ENCODE measurements at places on chromosomes 16 and 17.

DNA sequence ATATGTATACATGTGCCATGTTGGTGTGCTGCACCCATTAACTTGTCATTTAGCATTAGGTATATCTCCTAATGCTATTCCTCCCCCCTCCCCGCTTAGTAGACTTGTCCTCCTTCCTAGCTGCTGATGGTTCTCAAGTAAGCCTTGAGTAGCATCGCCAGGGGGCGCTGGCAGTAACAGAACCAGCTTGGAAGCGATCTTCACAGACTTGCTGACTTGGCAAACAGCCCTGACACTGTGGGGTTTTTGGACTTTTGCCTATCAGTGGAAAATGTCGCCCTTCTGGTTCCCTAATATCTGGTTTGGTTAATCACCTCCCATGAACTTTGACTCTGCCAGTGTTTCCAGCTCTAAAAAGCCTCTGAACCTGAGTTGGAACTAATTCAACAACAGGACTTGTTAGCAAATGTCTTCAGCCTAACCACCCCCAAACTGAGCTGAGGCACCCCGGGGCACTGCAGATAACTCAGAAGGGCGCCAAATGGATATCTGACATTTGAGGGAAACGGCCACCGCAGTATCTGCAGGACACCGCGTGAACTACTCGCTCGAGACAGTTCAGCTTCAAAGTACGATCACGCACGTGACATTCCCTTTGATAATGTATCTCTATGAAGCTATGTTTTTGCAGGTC lies 15.4 kb upstream of the SPATA32 start:
- peak; percentile 97 for DNase-seq

DNA sequence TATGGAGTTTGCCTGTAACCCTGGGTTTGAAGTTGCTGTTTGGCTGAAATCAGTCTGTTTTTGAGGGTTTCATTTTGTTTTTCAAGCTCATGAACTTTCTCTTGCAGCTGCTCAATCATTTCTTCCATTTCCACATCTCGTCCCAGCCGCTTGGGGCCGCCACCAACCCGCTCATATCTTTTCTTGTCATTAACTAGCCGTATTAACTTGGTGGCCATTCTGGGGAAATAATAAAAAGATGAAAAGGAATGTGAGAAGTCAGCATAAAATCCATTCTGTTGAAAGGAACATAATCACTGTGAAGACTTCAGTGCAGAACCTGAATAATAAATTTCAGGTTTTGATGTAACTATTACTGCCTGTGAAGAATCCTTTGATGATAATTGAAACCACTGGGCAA lies 11.5 kb downstream of the RPGRIP1L start:
- no peak for DNase-seq

- DNase-seq: no peak
Observed at GRCh38 chr17:43011728-43012472, 5.3 kb downstream of the IFI35 start.

GRCh38 chr17:77544347-77545110 lies 403.8 kb downstream of the SEC14L1 start:
- no peak for DNase-seq

DNA sequence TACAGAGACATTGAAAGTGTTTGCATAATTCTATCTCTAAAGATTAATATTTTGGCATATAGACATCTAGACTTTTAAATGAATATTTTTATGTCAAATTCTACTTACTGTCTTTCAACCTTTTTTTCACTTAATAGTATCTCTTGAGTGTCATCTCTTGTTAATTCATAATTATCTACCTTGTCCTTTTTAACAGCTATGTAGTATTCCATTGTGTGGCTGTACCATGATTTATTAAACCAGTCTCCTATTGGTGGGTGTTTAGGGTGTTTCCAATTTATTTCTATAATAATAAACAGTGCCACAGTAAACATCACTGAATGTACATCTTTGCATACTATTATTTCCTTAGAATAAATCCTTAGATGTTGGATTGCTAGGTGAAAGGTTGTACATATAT lies 16.3 kb upstream of the RNF222 start:
- no peak for DNase-seq

DNA sequence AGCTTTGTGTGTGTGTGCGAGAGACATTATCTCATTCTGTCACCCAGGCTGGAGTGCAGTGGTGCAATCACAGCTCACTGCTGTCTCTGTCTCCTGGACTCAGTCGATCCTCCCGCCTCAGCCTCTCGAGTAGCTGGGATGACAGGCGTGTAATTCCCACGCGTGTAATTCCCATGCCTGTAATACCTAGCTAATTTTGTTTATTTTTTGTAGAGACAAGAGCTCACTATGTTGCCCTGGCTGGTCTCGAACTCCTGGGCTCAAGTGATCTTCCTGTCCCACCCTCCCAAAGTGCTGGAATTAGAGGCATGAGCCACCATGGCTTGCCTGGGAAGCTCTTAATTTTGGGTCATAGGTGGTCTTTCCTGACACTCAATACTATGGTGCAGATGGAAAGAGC lies 205.3 kb upstream of the TNRC6C start:
- DNase-seq: no peak

DNA sequence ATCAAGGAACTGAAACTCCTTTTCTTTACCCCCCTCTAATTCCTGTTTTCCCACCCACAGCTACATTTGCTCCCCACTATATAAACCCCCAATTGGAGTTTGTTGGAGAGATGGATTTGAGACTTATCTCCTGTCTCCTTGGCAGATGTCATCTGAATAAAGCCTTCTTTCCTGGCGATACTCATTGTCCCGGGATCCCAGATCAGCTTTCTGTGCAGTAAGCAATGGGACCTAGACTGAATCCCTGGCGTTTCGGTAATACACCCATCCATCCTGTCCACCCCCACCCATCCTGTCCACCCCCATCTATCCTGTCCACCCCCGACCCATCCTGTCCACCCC lies 22.2 kb downstream of the QPRT start:
- no peak for DNase-seq

- no peak for DNase-seq
Observed at GRCh38 chr17:13337151-13337550, 264.6 kb downstream of the HS3ST3A1 start.

DNA sequence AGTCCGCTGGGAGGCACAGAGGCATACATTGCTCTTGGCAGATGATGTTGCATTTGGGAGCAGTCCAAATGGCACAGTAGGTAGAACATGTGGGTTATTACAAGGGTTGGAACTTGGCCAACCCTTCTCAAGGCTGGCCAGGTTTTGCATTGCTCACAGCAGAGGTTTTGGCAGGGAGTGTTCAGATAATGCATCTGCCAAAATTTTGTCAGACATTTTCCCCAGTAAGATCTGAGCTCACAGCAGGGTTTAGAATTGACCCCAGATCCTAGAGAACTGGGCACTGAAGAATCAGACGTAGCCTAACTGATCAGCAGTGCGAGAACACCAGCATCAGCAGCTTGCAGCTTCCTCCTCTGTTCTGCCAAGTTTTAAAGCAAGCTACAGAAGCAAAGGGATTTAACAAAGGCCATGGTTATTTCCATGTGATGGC lies 468.8 kb upstream of the KIF2B start:
- no peak for DNase-seq

- DNase-seq: no peak
Observed at GRCh38 chr17:21200590-21201297, 13.2 kb downstream of the TMEM11 start.

GRCh38 chr17:15955793-15956541 lies 11.0 kb downstream of the ADORA2B start:
- no peak for DNase-seq

DNA sequence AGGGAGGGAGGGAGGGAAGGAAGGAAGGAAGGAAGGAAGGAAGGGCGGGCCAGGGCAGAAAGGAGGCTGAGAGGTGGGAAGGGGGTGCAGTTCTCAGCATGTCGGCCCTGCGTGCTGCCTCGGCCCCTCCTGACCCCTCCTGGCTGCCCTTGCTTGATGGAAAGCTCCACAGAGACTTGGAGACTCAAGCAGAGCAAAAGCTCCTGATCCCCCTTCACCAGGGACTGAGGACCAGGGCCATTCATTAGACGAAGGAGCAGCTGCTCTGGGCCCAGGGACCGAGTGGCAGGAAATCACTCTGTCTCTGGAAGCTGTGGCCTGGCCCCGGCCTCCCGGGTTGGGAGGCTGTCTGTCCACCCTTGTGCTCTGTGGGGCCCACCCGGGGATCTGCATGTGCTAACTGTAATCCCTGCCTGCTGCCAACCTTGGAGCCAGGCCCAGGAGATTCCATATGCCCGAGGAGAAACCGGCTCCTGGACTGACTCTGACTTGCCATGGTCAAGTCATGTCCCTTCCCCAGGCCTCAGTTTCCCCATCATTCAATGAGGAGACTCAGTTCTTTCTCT lies 27.4 kb upstream of the C1QL1 start:
- DNase-seq: no peak
